Activated CD4-positive, CD25-positive, alpha-beta regulatory T cell treated with anti-CD3 and anti-CD28 coated beads, Interleukin-2, amount 50 U/mL, for 72 hours (primary cell): ENCODE measurements at places on chromosomes 4 and X.

DNA sequence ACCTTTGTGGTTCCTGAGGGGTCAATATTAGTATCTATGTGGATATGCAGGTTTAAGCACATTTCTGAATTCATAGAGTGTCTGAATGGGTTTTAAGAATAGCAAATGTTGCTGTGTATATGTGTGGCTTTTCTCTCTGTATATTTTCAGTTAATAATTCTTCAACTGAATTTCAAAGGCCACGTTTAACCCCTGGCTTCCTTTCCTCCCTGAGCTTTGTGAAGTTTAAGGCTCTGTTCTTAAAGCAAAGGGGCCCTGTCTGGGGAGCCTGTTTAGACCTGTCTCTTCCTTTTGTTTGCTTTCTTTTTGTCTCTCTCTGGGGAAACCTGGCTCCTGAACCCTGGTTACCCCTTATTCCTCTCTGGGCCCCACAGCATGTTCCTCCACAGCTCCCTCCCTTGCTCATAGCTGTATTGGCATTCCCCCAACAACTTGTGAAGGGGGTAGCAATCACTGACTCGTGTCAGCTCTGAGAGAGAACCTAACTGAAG is 139.1 kb downstream of the COL4A6 start:
- DNase-seq: no peak

- DNase-seq: no peak
Measured at GRCh38 chrX:45758738-45759397, 558.2 kb upstream of the DIPK2B start.

- DNase-seq: no peak
Measured at GRCh38 chrX:139081965-139082364, 370.4 kb upstream of the FGF13 start.

DNA sequence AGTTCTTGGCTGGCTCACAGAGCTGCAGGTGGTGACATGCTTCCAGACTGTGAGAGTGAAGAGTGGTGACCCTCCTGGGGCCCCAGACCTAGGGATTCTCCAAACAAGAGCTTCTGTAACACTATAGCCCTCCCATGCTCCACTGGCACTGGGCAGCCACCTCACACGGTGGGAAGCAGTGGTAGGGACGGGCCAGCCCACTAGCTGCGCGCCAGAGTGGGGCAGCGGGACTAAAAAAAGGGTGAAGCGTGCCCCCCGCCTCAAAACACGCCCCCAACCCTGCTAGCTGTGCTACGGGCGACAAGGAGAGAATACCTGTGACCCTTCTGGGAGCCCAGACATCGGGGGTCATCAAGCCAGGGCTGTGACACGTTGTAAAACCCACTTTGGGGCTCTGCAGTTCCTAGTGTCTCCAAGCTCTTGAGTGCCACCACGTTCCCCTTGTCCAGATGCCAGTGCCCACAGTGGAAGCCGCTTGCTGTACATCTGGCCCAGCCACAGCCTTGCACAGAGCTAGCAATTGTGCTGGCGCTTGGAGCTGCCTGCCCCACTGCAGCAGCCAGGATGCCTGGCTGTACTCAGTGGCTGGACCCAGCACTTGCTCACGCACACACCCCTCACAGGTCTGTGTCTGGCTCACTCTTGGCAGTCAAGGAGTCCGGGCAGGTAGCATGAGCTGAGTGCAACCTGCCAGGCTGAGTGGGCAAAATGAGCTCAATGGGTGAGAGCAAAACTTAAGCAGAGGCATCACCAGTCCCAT is 100.0 kb downstream of the DCAF12L2 start:
- DNase-seq: no peak

GRCh38 chrX:25034889-25035288 is 19.1 kb upstream of the ARX start:
- DNase-seq: no peak

- DNase-seq: no peak
Measured at GRCh38 chr4:56828784-56829535, 7.5 kb upstream of the SPINK2 start.

DNA sequence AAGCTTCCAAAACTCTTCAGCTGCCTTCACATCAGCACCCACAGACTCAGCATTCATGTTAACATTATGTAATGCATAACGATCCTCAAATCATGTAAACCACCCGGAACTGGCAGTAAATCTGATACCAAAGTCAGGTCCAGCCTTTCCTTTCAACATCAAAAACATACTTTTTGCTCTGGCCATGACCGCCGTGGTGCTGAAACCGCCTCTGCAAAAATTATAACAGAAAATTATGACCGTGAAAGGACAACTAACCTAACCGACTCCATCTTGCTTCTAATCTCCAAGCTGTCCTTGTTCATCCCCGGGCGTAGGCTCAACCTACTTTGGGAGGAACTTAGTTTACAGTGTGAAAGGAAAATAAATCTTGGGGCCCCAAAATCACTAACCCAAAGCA is 51.6 kb downstream of the TRMT44 start:
- DNase-seq: no peak

- no peak for DNase-seq
Measured at GRCh38 chr4:7717946-7718490, 221.6 kb downstream of the AFAP1 start.

- no peak for DNase-seq
Measured at GRCh38 chrX:34238896-34239295, 106.8 kb upstream of the FAM47A start.

GRCh38 chrX:149641432-149641831 is 9.8 kb upstream of the TMEM185A start:
- no peak for DNase-seq

- DNase-seq: no peak
Measured at GRCh38 chr4:160193787-160194186, 1090.9 kb downstream of the RAPGEF2 start.

- DNase-seq: no peak
Measured at GRCh38 chr4:128703948-128704347, 105.6 kb upstream of the JADE1 start.

- no peak for DNase-seq
Measured at GRCh38 chr4:188145601-188146000, 6.4 kb downstream of the TRIML1 start.

DNA sequence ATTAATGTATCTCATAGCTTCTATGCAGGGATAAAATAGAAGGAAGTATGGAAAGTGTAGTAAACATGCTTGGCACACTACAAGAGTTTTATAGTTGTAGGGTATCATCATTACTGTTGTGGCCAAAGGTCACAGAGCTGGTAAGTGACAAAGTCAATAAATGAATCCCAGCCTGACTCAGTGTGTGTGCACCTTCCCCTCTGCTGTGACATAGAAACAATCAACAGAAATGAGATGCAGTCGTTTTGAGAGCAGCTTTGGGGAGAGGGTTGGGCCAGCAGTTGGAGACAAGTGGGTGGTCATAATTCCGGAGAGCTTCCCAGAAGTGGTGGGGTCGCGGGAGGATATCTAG is 82.4 kb upstream of the RBPJ start:
- DNase-seq: no peak

DNA sequence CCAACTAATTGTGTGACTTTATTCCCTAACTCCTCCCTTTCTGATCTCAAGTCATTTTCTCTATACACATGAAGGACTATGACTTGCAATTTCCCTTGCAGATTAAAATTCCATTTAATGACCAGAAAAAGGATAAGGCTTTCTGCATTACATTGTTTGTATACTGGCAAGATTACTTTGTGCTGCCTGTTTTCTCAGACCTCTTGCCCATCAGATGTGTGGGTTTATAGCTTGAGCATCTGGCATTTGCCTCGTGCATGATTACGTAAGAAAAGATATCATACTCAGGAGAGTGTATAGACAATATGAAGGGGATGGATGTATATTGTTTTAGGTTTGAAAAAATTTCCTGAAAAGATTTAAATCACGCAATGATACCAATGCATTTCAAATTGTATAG is 593.8 kb upstream of the SLIT2 start:
- no peak for DNase-seq

DNA sequence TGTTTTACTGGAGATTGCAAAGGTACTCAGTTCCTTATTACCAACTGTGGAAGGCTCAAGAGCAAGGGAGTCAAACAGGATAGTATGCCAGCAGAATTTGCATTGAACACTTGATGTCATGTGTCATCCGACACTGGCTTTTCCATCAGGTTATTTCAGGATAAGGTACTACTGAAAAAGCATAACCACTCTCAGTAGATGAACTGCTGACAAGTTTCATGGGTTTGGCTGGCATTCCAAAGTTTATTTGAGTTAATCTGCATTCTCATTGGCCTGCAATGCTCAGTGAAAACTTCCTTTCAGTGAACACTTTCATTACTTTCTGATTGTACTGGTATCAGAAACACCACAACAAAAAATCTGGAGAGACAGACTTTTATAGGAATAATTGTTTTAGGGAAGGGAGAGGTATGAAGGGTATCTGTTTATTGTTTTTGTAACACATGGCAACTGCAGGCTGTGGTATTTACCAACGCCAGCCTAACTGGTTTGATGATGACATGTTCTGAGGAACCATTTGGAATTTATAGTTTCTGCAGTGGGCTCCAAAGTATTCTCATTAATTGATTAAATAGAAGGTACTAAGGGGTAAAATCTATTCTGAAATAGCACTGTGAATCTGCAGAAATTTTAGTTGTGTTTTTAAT is 345.7 kb upstream of the NR3C2 start:
- DNase-seq: no peak

DNA sequence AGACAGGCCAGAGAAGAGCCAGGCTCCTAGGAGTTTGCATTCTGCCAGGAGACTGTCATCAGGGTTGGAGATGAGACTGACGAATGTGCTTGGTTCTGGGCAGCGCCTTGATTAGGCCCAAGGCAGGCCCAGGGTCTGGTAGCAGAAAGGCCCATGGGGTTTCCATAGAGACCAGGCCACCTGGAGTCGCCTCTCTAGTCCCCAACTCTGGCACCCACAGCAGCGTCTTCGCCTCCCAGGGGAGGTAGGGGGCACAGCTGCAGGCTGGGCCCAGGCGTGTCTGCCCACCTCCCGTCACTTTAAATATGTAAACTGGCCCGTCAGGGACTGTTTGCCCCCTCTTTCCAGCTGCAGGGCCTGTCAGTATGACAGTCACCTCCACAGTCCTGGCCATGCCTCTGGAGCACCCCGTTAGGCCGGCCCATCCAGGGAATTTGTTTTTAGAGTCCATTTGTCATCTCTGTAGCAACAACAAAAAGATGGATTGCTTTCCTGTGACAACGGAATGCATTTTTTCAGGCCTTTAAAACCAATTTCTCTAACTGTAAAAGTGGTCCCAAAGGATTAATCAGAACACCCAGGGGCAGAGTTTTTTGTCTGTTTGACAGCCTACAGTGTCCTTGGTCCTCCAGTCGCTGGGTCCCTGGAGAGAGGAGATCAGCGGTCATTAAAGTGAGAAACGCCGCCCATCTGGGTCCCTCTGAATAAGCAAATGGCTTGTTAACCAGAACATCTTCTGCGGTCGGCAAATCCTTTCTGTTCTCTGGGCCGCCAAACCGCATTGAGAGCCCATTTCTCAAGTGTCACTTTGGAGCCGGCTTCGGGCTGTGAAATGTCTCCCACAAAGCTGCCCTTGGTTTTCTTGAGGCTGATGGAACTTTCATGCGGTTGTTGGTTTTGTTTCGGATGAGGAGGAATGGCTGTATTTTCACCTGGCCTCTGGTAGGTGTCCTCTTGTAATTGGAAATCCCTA is 153.0 kb upstream of the PSAPL1 start:
- DNase-seq: no peak

DNA sequence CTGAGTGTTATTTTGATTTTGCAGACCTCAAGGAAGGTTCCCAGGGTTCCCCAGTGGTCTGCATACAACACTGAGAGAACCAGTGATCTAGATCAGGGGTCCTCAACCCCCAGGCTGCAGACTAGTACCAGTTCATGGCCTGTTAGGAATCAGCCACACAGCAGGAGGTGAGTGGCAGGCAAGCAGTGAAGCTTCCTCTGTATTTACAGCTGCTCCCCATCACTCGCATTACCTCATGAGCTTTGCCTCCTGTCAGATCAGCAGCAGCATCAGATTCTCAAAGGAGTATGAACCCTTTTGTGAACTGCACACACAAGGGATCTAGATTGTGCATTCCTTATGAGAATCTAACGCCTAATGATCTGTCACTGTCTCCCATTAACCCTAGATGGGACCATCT is 28.5 kb downstream of the EDNRA start:
- no peak for DNase-seq

- DNase-seq: no peak
Measured at GRCh38 chr4:85919200-85919887, 440.5 kb downstream of the MAPK10 start.

DNA sequence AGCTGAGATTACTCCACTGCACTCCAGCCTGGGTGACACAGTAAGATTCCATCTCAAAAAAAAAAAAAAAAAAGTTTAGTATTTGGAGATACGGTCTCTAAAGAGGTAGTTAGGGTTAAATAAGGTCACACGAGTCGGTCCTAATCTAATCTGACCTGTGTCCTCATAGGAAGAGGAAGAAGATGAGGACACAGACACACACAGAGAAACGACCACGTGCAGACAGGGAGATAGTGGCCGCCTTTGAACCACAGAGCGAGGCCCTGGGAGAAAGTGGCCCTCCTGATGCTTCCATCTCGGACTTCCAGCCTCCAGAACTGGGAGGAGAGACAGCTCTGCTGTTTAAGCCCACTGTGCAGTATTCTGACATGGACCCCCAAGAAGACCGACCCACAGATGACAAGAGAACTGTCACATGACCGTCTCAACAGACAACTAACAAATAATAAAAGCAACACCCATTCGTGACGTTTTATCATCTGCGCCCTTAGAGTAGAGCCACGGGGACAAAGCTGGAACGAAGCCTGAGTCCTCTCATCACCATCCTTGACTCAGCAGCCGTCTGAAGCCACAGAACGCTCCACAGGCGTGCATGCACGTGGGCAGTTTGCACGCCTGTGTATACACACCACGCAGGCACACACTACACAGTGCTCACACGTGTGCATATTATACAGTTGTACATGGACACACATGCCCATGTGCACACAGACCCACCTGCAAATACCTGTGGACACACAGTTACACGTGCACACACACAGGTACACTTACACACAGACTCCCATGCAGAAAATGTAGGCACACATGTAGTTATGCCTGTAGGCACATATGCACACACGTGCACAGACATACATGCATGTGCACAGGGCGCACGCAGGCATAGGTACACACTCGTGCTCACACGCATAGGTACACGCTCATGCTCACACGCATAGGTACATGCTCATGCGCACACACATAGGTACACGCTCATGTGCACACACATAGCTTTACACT is 51.7 kb downstream of the FAM53A start:
- DNase-seq: no peak

GRCh38 chrX:9055354-9055753 is 21.4 kb upstream of the FAM9B start:
- DNase-seq: no peak

DNA sequence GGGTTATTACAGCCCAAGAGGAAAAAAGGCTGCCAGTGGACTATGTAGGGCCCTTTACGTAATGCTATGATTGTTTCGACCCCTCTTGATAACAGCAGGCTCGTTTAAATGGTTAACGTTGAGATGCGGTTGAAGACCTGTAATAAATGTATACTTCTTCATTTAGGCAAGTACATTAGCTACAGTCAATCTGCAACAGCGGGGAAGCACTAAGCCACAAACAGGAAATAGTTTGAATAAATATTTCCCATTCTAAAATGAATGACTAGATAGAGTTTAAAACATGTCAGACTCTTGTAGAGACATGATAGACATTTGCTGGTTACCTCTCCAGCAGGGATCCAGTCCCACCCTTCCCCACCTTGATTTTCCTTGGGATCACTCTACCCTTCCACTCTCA is 38.1 kb upstream of the STIM2 start:
- DNase-seq: no peak
